ENCODE measurements at places on chromosomes 6 and 20.

- H3K27me3 ChIP-seq, result no peaks in the 10 kb centered on the region
- no peaks in the 10 kb centered on the region for H3K4me1 ChIP-seq
- DNase-seq, result no peak
- H3K36me3 ChIP-seq, result no peaks in the 10 kb centered on the region
These were observed 23.9 kb downstream of the GNAS start for GRCh38 chr20:58876437-58876836.

DNA sequence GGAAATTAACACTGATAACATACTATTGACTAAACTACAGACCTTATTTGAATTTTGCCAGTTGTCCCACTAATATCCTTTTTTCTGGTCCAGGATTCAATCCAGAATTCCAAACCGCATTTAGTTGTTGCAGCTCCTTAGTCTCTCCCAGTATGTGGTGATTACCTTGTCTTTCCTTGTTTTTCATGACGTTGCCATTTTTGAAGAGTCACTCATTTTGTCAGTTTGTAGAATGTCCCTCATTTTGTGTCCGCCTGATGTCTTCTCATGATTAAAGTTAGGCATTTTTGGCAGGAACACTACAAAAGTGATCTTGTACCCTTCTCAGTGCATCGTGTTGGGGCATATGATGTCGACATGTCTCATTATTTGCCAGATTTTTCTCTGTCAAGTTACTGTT, 33.1 kb downstream of the DTD1 start:
- H3K36me3 ChIP-seq, result no peaks in the 10 kb centered on the region
- no peaks in the 10 kb centered on the region for H3K27me3 ChIP-seq
- peaks cover 7% of the 10 kb centered on the region for H3K4me1 ChIP-seq

GRCh38 chr6:80331974-80332373, 225.5 kb downstream of the BCKDHB start:
- H3K27ac ChIP-seq, result no peak overlapping the region
- H3K27me3 ChIP-seq, result no peaks in the 10 kb centered on the region
- no peak for DNase-seq
- H3K4me3 ChIP-seq, result no peak overlapping the region
- peaks cover 5% of the 10 kb centered on the region for H3K4me1 ChIP-seq
- no peaks in the 10 kb centered on the region for H3K36me3 ChIP-seq

- no peak overlapping the region for H3K4me3 ChIP-seq
- H3K4me1 ChIP-seq, result peaks cover 4% of the 10 kb centered on the region
- H3K36me3 ChIP-seq, result no peaks in the 10 kb centered on the region
These were observed 5.8 kb downstream of the TNFRSF21 start for GRCh38 chr6:47303861-47304260.

- H3K4me1 ChIP-seq, result peaks cover 8% of the 10 kb centered on the region
- H3K36me3 ChIP-seq, result no peaks in the 10 kb centered on the region
- H3K4me3 ChIP-seq, result no peak overlapping the region
- H3K27ac ChIP-seq, result no peak overlapping the region
- H3K27me3 ChIP-seq, result no peaks in the 10 kb centered on the region
These were observed 41.6 kb upstream of the ANKEF1 start for GRCh38 chr20:9993137-9993536.

GRCh38 chr20:43178080-43178479, 11.6 kb downstream of the PTPRT start:
- H3K4me1 ChIP-seq, result no peaks in the 10 kb centered on the region
- H3K27me3 ChIP-seq, result no peaks in the 10 kb centered on the region
- H3K27ac ChIP-seq, result no peak overlapping the region

DNA sequence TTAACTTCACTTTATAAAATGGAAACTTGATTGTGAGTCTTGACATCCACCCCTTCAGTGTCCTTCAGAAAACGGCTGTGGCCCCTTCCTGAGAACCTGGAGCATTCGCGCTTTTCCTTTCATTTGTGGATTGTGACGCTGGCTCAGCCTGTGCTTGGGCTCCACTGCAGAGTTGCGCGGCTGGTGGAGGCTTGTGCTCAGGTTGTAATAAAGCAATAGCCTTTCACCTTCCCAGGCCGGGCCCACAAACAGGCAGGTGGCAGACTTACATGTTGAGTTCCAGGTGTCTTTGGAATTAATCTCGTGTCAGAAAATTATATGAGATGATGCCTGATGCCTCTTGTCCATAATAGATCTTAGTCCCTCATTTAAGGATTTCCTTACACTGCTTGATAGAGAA, 199.9 kb downstream of the CDH4 start:
- H3K27me3 ChIP-seq, result no peaks in the 10 kb centered on the region
- H3K36me3 ChIP-seq, result no peaks in the 10 kb centered on the region
- no peak overlapping the region for H3K4me3 ChIP-seq
- DNase-seq, result no peak

DNA sequence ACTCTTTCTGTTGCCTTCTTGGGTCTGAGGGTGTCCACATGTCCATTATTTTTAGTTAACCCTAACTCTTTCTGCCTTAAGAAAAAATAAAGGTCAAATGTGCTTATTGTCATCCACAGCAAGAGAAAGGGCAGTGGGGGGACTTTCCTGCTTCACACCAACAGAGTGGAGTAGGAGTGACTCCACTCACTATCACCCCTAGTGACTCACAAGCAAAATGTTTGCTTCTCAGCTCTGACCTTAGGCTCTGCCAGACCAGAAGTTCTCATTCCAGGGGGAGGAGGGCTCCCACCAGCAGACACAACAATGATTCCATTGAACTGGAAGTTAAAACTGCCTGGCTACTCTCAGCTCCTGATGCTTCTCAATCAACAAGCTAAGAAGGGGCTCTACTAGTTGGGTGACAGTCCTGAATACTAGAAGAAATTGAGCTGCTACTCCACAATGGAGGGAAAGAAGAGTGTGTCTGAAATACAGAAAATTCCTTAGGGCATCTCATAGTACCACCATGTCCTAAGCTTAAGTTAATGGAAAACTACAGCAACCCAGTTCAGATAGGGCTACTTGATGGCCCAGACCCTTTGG, 83.9 kb upstream of the AFDN start:
- no peaks in the 10 kb centered on the region for H3K27me3 ChIP-seq
- no peak overlapping the region for H3K27ac ChIP-seq
- no peaks in the 10 kb centered on the region for H3K4me1 ChIP-seq
- DNase-seq, result no peak
